ENCODE measurements at places on chromosomes 1 and 21. TPM values are rescaled to one million over a fixed set of nuclear protein-coding genes. Genes with fewer than 3 reads are reported as not detected.

TMEM183A gene
- 48.6 TPM for total RNA-seq

SAMSN1 gene
- not detected for total RNA-seq

MUTYH gene
- 6.3 TPM for total RNA-seq

ARHGAP30 gene
- total RNA-seq: 0.07 TPM

GPR37L1 gene
- total RNA-seq: 0.14 TPM

OR10Z1 gene
- total RNA-seq: not detected

ZNF695 gene
- total RNA-seq: 1.2 TPM

MIXL1 gene
- not detected for total RNA-seq
